ENCODE measurements at places on chromosomes 6 and 20.

- no peak for DNase-seq
Measured at GRCh38 chr20:58099956-58100730, 128.3 kb downstream of the ANKRD60 start.

DNA sequence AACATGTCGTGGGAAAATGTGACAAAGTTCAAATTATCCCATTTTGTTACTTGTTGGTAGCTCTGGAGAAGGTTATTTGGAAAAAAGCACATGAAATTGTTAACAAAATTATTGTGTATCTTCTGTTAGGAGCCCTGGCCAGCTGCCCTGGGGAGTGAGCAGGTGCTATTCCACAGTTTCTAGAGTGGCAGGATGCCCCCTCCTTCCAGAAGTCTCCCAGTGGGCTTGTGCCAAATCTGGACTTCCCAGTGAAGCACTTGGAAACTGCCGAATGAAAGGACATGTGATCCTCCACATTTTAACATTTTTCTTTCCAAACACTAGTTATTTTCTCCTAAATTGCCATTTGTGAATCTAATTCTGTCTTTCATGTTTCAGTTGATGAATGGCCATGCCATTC is 66.9 kb upstream of the CLDN20 start:
- DNase-seq, result no peak

DNA sequence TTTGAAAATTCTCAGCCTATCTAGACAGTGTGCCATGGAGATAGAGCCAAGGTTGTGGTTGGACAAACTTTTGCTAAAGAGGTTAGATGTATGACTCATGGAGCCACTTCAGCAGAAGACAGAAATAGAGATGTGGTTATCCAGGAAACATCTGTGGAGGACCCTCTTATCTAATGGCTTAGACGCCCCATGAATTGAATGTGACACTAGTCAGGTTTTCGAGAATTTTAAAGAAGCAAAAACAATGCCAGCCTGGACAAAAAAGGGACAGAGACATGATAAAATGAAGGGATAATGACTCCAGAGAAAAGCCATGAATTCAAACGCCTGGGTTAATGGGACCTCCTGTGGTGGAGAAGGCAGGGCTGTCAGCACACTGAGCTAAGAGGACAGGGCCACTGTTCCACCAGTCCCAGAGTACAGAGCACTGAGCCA is 280.5 kb downstream of the CLVS2 start:
- DNase-seq, result no peak

GRCh38 chr6:73043446-73043845 is 181.8 kb downstream of the KHDC1L start:
- no peak for DNase-seq

GRCh38 chr6:25137480-25137879 is 141.7 kb upstream of the CARMIL1 start:
- peak; percentile 18 for DNase-seq

DNA sequence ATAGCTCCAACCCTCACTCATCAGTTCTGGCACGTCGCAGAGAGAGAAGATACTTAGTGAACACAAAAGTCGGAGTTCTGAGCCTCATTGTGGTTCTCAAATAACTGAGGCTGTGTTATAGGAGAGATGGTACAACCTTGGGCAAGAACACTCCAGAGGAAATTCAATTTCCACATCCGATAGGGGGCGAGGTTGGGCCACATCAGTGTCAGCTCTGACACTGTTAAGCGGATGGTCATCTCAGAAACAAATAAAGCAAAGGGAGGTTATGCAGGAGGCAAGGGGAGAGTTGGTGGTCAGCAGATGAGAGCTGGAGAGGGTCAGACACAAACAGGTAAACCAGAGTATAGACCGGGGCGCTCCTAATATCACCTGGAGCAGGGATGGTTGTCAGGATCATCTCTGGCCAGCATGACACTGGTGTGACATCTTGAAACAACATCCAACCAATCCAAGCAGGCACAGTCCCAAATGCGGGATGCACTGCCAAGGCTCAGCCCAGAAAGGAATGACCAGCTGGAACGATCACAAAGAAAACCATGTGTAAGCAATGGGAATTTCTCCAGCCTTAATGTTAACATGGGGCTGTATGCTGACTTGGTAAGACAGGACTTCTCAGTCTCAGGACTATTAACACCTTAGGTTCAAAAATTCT is 331.8 kb downstream of the HACE1 start:
- no peak for DNase-seq

- DNase-seq, result no peak
Measured at GRCh38 chr6:43765776-43766499, 4.1 kb upstream of the VEGFA start.

- DNase-seq, result peak; percentile 28
Measured at GRCh38 chr6:163414946-163415619, 565 bp downstream of the QKI start.

GRCh38 chr6:114452785-114453401 is 110.1 kb upstream of the HS3ST5 start:
- no peak for DNase-seq

DNA sequence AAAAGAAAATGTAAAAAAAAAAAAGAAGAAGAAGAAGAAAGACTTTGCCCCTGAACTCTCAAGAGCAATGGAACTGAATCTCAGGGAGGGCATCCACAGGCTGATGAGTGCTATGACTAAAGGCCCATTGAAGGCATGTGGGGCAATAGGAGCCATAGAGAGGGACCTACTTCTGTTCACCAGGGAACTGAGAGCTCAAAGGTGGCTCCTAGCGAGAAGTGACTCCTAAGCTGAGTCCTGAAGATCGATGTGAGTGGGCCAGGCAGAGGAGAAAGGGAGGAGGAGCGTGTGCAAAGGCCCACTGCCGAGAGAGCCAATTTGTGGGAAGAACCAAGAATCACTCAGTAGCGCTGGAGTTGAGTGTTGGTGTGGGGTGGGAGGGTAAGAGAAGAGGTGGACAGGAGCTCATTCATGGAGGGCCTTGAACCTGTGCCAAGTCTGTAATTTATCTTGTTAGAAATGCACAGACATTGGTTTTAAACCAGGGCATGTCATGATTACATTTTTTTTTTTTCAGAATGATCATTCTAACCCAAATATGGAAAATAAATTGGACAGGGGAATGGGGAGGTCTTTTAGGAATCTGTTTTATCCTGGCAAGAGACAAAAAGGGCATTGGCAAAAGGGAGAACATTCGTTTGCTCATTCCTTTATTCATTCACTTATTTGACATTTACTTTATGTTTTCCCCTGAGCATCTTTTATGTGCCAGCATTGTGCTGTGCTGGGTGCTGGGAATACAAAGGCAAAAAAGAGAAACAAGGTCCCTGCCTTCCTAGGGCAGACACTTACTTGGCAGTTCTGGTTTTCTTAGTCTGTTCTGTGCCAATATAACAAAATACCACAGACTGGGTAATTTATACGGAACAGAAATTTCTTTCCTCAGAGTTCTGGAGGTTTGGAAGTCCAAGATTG is 67.4 kb upstream of the DSP start:
- no peak for DNase-seq

GRCh38 chr6:168179133-168179532 is 100.1 kb upstream of the FRMD1 start:
- DNase-seq, result no peak

- no peak for DNase-seq
Measured at GRCh38 chr6:125346926-125347563, 45.3 kb upstream of the HDDC2 start.

DNA sequence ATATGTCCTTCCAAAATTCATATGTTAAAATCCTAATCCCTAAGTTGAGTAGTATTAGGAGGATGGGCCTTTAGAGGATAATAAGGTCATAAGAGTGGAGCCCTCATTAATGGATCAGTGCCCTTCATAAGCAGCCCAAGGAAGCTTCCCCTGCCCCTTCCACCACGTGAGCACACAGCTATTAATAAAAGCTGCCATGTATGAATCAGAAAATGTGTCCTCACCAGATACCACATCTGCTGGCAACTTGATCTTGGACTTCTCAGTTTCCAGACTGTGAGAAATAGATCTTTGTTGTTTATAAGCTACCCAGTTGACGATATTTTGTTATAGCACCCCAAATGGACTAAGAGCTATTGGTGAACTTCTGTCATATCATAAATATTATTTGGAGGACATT is 207.7 kb upstream of the HDDC2 start:
- DNase-seq, result no peak

DNA sequence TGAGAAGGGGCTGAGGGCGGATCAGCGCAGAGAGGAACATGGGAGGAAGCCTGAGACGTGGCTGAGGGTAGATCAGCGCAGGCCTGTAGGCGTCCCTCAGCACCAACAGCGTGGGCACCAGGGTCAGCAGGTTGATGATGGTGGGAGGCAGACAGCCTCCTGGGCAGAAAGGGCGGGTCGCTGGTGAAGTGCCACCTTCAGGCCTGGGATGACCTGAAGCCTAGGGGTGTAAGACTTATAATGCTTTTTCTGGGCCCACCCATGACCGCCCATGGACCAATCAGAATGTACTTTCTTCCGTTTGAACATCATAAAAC is 462.1 kb downstream of the TBC1D32 start:
- no peak for DNase-seq
